Stimulated activated CD8-positive, alpha-beta memory T cell treated with anti-CD3 and anti-CD28 coated beads, Interleukin-7, amount 100 ng/mL, for 1 hour (primary cell): ENCODE measurements at places on chromosomes 1 and 21.

DNA sequence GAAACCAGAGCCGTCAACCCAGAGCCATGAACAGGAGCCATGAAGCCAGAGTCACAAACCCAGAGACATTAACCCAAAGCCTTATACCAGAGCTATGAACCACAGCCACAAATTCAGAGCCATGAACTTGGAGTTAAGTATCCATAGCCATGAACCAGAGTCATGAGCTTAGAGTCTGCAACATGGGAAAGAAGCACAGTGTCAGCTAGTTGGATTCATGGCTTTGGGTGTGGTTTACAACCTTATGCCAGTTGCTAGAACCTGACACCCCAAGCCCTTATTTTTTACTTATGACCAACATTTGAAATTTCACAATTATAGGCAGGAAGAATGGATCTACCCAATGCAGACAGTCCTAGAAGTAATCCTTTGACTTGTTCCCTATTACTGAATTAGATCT lies 128.9 kb upstream of the FAM78B start:
- no peak for DNase-seq

GRCh38 chr1:85580872-85581801 lies 576 bp downstream of the CCN1 start:
- DNase-seq: no peak

DNA sequence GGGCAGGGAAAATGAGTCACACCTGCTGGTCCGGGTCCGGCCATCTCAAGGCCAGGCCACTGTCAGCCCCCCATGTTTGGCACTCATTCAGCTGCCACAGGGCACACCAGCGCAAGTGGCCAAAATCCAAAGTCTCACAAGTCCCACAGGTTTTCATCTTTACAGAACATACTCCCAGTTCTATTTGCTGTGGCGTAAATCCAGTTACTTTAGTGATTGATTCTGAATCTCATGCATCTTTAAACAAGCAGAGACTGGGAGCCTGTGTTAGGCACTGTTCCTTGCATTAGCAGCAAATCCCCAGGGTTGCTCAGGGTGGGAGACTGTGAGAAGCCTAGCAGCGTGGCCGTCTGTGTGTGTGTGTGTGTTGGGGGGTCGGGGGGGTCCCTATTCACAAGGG lies 1.1 kb upstream of the SLC2A5 start:
- DNase-seq: no peak

DNA sequence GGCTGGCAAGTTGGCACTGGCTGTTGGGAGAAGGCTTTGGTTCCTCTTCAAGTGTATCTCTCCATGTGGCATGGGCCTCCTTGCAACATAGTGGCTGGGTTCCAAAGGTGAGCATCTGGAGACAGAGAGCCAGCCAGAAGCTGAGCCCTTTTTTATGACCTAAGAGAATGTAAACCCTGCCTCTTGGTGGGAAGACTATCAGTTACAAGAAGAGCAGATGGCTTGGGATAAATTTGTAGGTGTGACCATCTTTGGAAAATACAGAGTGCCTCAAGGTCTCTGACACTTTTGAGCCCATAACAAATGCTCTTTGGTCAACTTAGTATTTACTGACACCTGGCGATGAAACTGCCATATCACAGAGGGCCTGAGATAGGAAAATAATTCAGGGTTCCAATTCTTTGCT lies 31.4 kb upstream of the PRELP start:
- DNase-seq: no peak

DNA sequence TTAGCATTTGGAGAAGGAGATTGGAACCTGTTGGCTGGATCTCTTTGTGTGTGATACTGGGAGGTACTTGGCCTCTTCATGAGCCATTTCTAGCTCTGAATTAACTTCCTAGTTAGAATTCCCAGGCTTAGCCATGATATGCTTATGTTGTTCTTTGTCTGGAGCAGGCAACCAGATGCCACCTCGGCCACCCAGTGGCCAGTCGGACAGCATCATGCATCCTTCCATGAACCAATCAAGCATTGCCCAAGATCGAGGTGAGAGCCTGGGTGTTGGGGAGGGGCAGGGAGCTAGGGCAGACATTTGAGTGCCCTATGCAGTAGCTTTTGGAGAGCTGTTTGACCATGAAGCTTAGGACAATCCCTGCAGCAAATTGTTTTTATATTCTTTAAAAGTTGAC lies 26.5 kb upstream of the PIGV start:
- DNase-seq: no peak

DNA sequence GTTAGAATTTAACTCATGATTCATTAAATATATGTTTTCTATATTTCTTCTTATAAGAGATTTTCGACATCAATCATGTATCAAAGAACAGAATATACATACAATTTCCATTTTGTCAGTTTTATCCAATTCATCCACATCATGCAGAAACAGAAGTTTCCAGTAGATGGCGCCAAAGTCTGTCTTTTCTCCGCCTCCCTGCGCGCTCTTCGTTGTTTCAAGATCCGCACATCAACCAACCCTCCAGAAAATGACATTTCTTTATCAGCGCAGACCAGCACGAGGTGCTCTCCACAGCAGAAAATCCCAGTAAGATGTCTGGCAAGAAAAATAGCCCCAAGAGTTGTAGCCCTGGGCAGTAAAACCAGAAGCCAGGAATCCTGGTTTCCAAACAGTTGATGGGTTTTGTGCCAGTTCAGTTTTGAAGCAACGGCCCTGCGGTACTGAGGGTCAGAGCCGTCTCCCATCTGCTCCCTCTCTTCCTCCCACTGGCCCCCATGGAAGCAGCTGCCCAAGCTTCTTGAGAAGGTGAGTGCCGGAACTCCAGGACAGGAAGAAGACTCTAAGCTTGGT lies 38.6 kb upstream of the GPR137B start:
- peak; percentile 29 for DNase-seq

- no peak for DNase-seq
Measured at GRCh38 chr1:71899881-71900280, 382.5 kb downstream of the NEGR1 start.

GRCh38 chr1:244896550-244896949 lies 32.2 kb upstream of the HNRNPU start:
- DNase-seq: no peak

- DNase-seq: no peak
Measured at GRCh38 chr1:16175610-16176553, 20.0 kb upstream of the EPHA2 start.

GRCh38 chr1:23533246-23534023 lies 2.4 kb upstream of the E2F2 start:
- DNase-seq: no peak

- no peak for DNase-seq
Measured at GRCh38 chr1:219189021-219189824, 15.5 kb downstream of the LYPLAL1 start.

GRCh38 chr1:184860535-184860934 lies 105.9 kb upstream of the EDEM3 start:
- no peak for DNase-seq

GRCh38 chr1:221335161-221336101 lies 406.5 kb downstream of the DUSP10 start:
- DNase-seq: no peak

GRCh38 chr1:71494163-71494562 lies 413.3 kb upstream of the ZRANB2 start:
- no peak for DNase-seq

- DNase-seq: no peak
Measured at GRCh38 chr1:164440232-164440631, 118.8 kb upstream of the PBX1 start.

GRCh38 chr1:71587961-71588360 lies 507.1 kb upstream of the ZRANB2 start:
- no peak for DNase-seq

GRCh38 chr1:204600968-204601367 lies 84.6 kb downstream of the LRRN2 start:
- no peak for DNase-seq

- DNase-seq: no peak
Measured at GRCh38 chr1:19336543-19336942, 24.4 kb downstream of the SLC66A1 start.

DNA sequence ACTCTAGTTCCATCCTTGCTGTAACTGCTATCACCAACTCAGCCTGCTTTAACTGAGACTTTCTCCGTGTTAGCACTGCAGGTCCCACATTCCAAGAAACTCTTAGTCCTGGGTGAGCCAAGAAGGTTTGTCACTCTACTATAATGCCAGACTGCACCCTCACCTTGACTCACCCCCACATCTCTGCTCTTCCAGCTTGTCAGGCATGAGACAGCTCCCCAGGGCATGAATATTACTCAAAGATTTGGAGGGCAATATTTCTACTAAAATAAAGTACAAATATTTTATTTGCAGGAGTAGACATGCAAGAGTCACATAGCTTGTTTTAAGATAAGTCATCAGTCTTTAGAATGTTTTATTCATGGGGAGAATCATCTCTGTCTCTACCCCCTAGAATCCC lies 110.2 kb downstream of the MATN1 start:
- DNase-seq: no peak

DNA sequence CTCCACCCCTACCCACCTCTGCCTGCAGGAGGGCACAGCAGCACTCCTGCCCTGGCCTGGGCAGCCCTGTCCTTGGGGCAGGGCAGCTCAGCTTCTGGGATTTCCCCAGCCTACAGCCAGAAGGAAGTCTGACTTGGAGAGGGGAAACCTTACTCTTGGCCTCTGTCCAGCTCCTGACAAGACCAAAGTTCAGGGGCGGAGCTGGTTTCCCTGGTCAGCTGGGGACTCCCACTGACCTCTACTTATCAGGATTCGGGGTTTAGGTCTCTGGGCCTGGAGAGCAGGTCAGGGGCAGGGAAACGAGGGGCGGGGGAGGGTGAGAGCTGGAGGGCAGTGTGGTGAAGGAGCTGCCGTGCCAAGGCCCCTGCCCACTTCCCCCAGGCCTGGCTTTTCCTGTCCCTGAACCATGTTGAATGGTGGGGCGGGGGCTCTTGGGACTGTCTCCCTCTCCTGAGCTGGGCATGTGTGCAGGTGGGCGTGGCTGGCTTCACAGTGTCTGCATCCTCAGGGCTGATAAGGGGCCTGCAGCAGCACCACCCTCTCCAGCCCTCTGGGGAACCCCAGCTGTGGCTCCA lies 16.8 kb upstream of the ETV3 start:
- DNase-seq: no peak

GRCh38 chr1:70617728-70618127 lies 206.7 kb downstream of the CTH start:
- DNase-seq: no peak

DNA sequence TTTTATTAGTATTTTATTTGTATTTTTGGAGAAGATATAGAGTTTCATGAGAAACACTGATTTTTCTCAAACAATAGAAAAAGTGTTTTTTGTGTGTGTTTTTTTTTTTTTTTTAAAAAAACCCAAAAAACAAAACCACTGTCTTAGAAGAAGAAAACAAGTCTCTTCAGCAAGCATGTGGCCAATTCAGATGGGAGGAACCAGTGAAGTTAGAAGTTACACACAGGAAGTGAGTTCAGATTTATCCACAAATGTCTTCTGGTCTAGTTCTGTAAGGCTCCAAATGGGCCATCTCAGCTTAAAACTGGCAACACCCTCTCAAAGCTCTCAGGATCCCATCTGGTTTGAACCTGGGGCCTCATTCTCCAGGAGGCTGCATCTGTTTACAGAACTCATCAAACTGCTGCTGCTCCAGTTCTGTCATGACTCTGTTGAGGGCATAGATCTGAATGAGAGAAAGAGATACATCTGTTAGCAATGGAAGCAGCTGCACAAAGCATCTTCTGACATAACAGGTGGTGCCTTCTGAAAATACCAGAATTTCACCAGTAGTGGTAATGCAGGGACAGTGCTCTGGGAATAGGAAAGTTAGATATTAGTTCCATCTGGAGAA lies 9.8 kb upstream of the ERMAP start:
- no peak for DNase-seq

DNA sequence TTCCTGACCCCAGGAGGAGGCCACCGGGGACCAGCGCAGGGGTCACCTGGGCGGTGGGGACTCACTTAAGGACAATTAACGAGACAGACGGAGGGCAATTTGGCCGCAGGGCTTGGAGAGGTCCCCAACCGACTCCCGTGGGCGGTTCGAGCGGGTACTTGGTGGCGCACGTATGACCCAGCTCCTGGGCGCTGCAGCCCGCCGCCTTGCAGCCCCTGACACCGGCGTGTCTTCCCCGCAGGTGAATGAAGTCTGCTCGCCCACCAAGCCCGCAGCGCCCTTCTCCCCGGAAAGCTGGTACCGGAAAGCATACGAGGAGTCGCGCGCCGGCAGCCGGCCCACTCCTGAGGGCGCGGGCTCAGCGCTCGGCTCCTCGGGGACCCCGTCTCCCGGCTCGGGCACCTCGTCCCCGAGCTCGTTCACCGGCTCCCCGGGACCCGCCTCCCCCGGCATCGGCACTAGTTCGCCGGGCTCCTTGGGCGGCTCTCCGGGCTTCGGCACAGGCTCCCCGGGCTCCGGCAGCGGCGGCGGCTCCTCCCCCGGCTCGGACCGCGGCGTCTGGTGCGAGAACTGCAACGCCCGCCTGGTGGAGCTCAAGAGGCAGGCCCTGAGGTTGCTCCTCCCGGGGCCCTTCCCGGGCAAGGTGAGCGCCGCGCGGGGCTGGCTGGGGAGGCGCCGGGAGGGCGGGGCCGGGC lies 1.4 kb downstream of the KIF26B start:
- peak; percentile 29 for DNase-seq

GRCh38 chr1:31545927-31546540 lies 30.3 kb upstream of the TINAGL1 start:
- DNase-seq: no peak

DNA sequence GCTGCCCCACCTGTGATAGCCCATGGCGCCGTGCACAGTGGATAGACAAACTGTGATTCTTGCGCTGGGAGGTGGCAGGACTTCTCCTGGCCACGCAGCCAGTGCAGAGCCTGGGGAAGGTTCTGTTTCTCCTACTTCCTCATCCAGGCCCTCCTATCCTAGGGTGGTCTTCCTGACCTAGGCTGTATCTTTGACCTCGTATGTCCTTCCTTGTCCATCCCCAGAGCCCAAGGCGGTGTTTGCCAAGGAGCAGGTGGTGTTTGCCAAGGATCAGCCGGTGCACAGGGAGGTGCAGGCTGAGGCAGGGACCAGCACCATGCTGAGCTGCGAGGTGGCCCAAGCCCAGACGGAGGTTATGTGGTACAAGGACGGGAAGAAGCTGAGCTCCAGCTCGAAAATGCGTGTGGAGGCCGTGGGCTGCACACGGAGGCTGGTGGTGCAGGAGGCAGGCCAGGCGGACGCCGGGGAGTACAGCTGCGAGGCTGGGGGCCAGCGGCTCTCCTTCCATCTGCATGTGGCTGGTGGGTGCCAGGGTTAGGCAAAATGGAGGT lies 63.9 kb downstream of the OBSCN start:
- no peak for DNase-seq

GRCh38 chr1:231639819-231640218 lies 13.2 kb downstream of the DISC1 start:
- no peak for DNase-seq
